ENCODE measurements at places on chromosomes 7 and 10.

DNA sequence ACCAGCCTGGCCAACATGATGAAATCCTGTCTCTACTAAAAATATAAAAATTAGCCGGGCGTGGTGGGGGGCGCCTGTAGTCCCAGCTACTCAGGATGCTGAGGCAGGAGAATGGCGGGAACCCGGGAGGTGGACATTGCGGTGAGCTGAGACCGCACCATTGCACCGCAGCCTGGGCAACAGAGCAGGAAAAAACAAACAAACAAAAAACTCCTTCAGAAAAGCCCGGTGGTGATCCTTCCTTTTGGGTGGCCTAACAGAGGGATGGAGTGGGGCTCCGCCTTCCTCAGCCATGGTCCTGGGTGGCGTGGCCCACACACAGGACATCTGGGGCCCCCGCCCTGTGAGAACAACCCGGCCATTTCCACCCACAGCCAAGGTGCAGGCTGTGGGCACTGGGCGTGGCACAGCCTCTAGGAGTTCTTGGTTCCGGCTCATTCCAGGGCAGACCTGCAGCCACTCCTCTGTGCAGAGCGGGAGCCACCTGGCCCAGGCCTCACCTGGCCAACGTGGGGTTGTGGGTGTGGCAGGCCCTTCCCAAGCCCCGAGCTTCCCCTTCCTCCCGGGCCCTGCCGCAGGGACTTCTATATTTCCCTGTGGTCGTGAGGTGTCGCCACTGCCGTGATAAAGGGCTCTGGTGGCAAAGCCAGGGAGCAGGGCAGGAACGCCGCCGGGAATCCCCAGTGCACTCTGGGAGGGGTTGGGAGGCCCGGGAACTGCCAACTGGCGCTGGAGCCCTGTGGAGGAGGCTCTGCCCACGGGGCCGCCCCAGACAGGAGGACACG lies 37.6 kb downstream of the GET4 start:
- no peak for DNase-seq
- no peaks in the 10 kb centered on the region for H3K27me3 ChIP-seq
- H3K4me3 ChIP-seq, result no peak overlapping the region
- H3K27ac ChIP-seq, result no peak overlapping the region
- peaks cover 18% of the 10 kb centered on the region for H3K4me1 ChIP-seq

DNA sequence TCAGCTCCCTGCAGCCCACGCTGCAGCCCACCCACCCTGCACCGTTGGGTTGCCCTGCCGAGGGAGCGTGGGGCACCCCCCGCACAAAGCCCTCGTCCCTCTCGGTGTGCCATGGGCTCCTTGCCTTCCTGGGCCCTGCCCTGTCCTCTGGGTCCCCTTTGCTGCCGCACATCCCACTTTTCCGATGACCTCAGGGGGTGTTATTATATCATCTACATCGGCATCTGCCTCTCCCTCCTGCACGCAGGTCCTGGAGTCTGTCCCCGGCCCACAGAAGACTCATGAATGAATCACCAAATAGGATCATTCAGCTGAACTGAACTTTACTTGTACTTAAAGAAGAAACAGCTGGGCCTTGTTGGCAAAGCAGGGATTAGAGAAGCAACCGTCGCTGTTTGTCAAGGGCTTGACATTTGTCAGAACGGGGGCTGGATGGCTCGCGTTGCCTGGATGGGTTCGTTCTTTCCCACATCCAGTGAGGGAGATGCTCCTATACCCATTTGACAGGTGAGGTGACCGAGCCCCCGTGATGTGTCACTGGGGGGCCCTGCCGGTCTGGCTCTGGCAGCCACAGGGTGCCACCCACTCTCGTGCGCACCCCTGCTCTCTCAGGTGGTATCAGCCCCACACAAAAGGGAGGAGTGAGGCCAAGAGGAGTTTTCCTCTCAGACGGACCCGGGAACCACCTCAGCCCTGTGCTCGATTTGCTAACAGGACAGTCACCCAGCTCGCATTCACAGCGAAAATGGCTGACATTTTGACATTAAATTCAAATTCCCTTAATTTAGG lies 58.6 kb upstream of the EBF3 start:
- no peak for DNase-seq
- H3K4me1 ChIP-seq, result no peaks in the 10 kb centered on the region
- no peaks in the 10 kb centered on the region for H3K27me3 ChIP-seq
- no peak overlapping the region for H3K27ac ChIP-seq
- no peaks in the 10 kb centered on the region for H3K36me3 ChIP-seq

DNA sequence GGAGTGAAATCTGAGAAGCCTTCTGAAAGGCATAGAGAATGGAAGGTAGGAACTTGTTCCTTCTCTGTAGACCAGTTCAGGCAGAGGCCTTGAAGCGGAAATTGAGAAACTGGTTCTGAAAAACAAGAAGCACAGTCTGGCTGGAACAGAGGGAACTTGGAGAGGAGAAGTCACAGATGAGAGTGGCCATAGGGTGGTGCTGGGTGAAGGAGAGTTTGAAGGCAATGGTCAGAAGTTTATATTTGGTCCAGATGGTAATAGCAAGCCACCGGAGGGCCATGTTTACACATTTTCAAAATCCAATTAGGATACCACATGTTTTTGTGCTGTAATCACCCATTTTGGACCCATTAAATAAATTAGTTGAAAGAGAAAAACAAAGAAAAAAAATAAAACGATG lies 692.5 kb downstream of the INHBA start:
- no peak for DNase-seq
- no peaks in the 10 kb centered on the region for H3K27me3 ChIP-seq
- H3K27ac ChIP-seq, result no peak overlapping the region
- H3K36me3 ChIP-seq, result no peaks in the 10 kb centered on the region

DNA sequence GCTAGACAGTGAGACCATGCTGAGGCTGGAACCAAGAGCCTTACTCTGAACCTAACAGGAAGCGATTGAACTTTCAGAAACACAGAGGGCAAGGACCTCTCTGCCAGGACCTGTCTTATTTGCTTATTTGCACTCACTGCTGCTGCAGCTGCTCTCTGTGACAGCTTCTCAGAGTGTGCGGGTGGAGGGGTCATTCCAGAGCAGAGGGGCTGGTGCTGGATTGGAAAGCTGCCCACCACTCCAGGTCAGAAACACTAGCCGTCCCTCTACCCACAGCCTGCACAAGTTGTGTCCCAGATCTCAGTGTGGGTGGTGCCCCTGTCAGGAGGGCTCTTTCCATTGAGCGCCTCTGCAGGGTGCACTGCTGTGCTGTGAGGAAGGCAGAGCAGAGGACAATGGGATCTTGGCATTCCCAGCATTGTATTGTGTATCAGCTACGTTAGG lies 126.2 kb downstream of the CCNY start:
- no peaks in the 10 kb centered on the region for H3K36me3 ChIP-seq
- no peaks in the 10 kb centered on the region for H3K27me3 ChIP-seq
- no peak for DNase-seq
- no peak overlapping the region for H3K4me3 ChIP-seq
- no peak overlapping the region for H3K27ac ChIP-seq
- H3K4me1 ChIP-seq, result peaks cover 8% of the 10 kb centered on the region

DNA sequence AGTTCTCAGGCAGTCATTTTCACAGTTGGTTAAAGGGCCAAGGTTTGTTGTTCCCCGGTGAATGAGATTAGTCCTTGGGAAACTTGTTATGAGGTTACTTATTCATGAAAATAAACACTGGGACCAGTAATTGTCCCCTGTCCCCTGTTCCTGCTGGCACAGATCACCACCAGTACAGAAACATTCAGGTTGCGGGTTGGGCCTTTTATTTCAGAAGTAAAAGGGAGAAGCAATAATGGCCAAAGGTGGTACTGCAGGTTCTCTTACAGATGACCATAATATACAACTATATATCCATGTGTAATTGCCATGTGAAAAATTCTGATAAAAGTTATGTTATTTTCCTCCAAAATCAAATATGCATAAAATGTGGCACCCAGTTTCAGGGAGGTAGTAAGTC lies 442.0 kb downstream of the SORCS1 start:
- no peaks in the 10 kb centered on the region for H3K36me3 ChIP-seq
- DNase-seq, result no peak
- no peak overlapping the region for H3K27ac ChIP-seq

GRCh38 chr10:109173937-109174336 lies 749.4 kb downstream of the XPNPEP1 start:
- no peak for DNase-seq
- no peaks in the 10 kb centered on the region for H3K36me3 ChIP-seq
- H3K27me3 ChIP-seq, result no peaks in the 10 kb centered on the region
- H3K4me3 ChIP-seq, result no peak overlapping the region

DNA sequence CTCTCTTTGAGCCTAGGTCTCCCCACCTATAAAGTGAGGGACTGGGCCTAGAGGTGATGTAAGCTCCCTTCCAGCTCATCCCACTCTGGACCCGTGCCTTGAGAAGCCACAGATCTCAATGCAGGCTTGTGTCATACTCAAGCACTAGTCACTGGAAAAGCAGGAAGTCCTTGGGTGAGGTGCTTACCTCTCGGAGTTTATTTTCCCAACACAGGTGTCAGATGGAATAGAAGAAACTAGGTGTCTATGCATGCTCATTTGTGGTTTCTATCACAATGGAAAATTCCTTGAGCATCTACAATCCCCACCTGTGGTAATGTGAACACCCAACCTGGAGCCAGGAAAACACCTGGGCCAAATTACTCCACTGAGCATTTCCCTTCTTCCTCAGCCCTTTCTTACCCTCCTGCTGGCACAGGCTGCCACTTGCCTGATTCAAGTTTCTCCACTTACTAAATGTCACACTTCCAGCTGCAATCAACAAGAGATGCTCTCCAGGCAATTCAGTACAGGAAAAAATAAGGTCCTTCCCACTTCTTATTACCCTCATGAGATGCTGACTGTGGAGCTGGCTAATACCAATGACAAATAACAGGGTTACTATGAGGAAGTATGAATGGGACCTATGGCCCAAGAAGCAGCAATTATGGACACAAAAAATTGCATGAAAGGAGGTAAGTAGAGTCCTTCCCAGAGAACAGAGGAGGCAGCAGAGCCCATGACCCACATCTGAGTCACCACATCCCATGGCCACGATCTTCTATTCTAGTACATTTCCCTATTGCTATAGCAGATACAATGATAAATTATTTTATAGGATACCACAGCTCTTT lies 13.1 kb downstream of the LSM5 start:
- H3K4me3 ChIP-seq, result no peak overlapping the region
- H3K27ac ChIP-seq, result no peak overlapping the region
- no peaks in the 10 kb centered on the region for H3K27me3 ChIP-seq
- no peaks in the 10 kb centered on the region for H3K4me1 ChIP-seq
- no peaks in the 10 kb centered on the region for H3K36me3 ChIP-seq

DNA sequence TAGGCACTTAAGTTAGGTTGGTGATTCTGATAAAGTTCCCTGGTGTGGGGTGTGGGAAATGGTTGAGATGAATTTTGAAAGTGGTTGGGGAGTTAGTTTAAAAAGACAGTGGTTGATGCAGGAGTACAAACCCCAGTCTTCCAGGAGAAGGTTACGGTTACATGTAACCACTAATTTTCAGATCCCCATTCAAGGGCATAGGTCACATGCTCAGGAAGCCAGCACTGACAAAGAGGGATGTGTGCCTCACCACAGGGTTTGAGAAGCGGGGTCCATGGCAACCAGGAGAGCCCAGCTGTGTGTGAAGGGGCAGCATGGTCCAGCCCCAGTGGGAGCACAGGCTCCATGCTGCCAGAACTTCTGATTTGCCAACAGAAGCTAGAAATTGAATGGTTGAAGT lies 144.2 kb downstream of the MDFIC start:
- H3K27ac ChIP-seq, result no peak overlapping the region
- H3K4me3 ChIP-seq, result no peak overlapping the region
- no peak for DNase-seq
- H3K36me3 ChIP-seq, result no peaks in the 10 kb centered on the region
- no peaks in the 10 kb centered on the region for H3K4me1 ChIP-seq

DNA sequence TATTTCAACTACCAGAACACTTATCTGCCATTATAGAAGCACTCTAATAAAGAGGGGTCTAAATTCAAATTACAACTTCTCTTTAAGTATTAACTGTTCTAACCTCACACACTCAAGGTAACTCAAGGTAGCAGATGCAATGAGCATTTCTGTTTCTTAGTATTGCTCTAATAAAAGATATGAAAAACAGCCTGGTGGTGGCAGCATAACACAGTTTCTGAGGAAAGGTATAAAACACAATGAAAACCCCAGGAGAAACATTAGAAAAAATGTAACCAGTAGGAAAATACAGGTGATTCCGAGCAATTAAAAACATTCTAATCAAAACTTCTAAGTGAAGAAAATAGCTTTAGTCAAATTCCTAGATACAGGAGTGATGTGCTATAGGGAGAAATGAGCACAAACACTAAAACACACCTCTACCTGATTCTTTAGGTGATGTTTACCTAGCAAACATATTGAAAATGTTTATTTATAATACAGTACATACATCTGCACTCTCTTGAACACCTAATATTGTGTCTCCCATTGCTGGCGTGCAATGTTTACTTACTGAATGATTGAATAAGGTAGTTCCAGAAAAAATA lies 3.5 kb downstream of the MKRN1 start:
- H3K4me1 ChIP-seq, result 0 out of 2 replicates have a peak, but pooled peaks cover 10% of the 10 kb centered on the region
- DNase-seq, result no peak
- no peaks in the 10 kb centered on the region for H3K27me3 ChIP-seq

GRCh38 chr7:64685091-64685490 lies 19.2 kb downstream of the ZNF107 start:
- DNase-seq, result no peak
- H3K4me1 ChIP-seq, result no peaks in the 10 kb centered on the region

DNA sequence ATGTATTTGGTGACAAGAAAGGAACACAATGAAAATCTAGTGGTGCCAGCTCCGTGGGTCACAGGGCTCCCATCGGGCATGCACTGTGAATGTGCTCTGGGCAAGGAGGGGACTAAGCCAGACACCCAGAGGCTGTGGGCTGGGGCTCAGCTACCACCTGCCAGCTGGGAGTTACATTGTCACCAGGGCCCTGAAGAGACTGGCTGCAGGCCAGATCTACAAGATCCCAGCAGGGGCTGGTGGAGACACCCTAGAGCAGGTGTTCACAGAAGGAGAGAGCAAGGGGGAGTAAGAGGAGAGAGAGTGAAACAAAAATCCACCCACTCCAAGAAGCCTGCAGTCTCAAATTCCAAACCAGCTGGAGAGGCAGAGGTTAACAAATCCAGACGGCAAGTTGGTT lies 116.6 kb upstream of the ADCY1 start:
- no peak overlapping the region for H3K27ac ChIP-seq
- H3K36me3 ChIP-seq, result no peaks in the 10 kb centered on the region
- H3K27me3 ChIP-seq, result peaks cover 2% of the 10 kb centered on the region
- no peak overlapping the region for H3K4me3 ChIP-seq
- H3K4me1 ChIP-seq, result no peaks in the 10 kb centered on the region
- no peak for DNase-seq

DNA sequence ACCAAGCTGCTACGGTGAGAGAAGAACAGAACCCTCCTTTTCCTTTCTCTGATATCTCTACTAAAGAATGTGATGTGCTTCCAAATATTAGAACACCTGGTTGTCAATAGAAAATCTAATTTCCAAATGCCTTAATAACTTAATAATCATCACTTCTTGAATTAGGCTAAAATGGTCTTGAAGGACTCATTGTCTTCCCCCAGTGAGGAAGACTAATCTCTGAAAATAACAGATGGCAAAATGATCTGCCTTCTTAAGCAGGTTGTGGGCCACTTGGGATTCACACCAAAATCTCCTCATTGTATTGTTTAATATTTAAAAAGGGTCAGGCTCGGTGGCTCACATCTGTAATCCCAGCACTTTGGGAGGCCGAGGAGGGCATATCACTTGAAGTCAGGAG lies 805.9 kb upstream of the AUTS2 start:
- no peaks in the 10 kb centered on the region for H3K36me3 ChIP-seq
- H3K4me3 ChIP-seq, result no peak overlapping the region
- H3K27ac ChIP-seq, result no peak overlapping the region
- H3K27me3 ChIP-seq, result no peaks in the 10 kb centered on the region
